ENCODE measurements at places on chromosomes 16 and 17. TPM values are rescaled to one million over a fixed set of nuclear protein-coding genes. Genes with fewer than 3 reads are reported as not detected.
A peak's percentile ranks its signal among the peaks of the same experiment; 100 is the strongest.

GRCh38 chr17:8698162-8698971 is 46.3 kb downstream of the CCDC42 start:
- no peaks in the 10 kb centered on the region for H3K36me3 ChIP-seq
- peak overlapping the region; percentile 85 for H3K27ac ChIP-seq
- H3K4me1 ChIP-seq = peaks cover 38% of the 10 kb centered on the region
- H3K27me3 ChIP-seq = no peaks in the 10 kb centered on the region
- DNase-seq = no peak

DNA sequence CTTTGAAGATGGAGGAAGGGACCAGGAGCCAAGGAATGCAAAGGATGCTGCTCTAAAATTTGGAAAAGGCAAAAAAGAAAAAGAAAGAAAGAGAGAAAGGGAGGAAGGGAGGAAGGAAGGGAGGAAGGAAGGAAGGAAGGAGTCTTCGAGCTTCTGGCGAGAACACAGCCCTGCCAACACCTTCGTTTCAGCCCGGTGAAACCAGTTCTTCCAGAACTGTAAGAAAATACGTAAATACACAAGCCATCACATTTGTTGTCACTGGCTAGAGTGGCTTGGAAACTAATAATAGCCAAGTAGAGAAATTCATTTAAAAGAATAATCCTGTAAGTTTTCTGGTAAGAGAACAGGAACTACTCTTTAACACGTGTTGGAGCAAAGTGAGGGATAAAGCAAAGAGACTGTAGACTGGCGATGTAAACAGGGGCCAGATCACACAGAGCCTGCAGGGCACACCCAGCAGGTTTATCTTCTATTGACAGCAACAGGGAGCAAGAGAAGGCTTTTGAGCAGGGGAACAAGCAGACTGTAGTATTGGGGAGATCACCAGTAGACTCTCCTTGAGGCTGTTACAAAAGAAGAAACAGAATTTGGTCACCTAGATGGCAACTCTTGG is 188.7 kb upstream of the MPHOSPH6 start:
- no peak for DNase-seq
- no peaks in the 10 kb centered on the region for H3K4me1 ChIP-seq
- H3K27me3 ChIP-seq = peaks cover 7% of the 10 kb centered on the region
- no peaks in the 10 kb centered on the region for H3K36me3 ChIP-seq

GRCh38 chr16:14377326-14377725 is 252.7 kb downstream of the PARN start:
- H3K4me3 ChIP-seq = no peak overlapping the region
- H3K36me3 ChIP-seq = no peaks in the 10 kb centered on the region
- no peak for DNase-seq
- H3K27ac ChIP-seq = no peak overlapping the region
- peaks cover 12% of the 10 kb centered on the region for H3K4me1 ChIP-seq

DNA sequence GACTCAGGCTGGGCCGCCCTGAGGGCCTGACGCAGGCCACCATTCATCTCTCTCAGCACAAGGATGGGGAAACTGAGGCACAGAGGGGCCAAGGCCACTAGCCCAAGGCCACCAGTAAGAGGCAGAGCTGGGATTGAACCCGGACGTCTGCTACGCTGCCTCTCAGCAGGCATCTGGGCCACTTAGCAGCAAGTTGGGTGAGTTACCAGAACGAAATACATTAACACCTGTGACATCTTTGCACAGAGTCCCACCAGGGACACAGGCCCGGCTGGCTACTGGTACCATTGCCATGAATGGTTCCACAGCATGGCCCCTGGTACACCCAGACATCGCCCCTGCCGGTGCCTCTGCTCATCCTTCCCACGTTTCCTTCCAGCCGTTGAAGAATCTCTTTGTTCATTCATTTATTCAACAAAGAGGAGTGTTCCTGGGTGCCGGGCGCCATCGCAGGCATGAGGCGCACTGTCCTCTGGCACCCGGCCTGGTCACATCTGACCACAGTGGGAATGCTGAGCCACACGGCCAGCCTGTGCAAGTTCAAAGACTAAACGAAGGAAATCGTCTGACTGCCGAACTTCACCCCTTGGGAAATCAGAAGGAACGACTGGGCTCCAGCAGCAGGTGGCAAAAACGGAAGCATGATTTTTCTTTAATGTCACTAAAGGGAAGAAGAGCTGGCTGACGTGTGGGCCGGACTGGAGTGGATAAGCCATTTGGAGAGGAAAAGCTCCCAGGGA is 7.4 kb upstream of the ZNF469 start:
- no peak overlapping the region for H3K27ac ChIP-seq
- no peak for DNase-seq
- no peak overlapping the region for H3K4me3 ChIP-seq
- peaks cover 5% of the 10 kb centered on the region for H3K4me1 ChIP-seq

DNA sequence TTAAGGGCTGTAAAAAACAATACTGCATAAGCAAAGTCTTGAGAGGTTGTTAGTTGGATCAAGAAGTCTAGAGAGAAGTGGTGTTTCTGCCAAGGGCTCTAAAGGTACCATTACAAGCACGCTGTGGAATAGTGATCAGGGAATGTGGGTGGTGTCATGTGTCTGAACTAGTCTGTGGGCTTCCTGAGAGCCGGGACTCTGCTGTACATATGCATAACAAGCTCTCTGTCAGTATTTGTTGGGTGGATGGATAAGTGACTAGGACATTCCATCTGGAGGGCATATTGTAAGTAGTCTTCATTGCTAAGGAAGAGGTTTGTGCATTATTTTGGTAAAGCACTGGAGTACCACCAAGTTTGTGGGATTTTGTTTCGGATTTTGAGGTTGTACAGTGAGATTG is 209.5 kb downstream of the LGALS9B start:
- H3K4me3 ChIP-seq = no peak overlapping the region
- peaks cover 19% of the 10 kb centered on the region for H3K4me1 ChIP-seq
- H3K27ac ChIP-seq = no peak overlapping the region
- peaks cover 32% of the 10 kb centered on the region for H3K36me3 ChIP-seq
- DNase-seq = no peak

GRCh38 chr16:81796035-81796434 is 16.9 kb downstream of the PLCG2 start:
- H3K27ac ChIP-seq = no peak overlapping the region
- no peak overlapping the region for H3K4me3 ChIP-seq
- peaks cover 6% of the 10 kb centered on the region for H3K4me1 ChIP-seq
- no peaks in the 10 kb centered on the region for H3K27me3 ChIP-seq
- H3K36me3 ChIP-seq = peaks cover under 1% of the 10 kb centered on the region
- no peak for DNase-seq

GRCh38 chr16:88928405-88929090 is 48.5 kb downstream of the CBFA2T3 start:
- H3K36me3 ChIP-seq = no peaks in the 10 kb centered on the region
- H3K4me3 ChIP-seq = no peak overlapping the region
- DNase-seq = no peak

- peak overlapping the region; percentile 25 for H3K4me3 ChIP-seq
- H3K36me3 ChIP-seq = no peaks in the 10 kb centered on the region
- H3K27me3 ChIP-seq = peaks cover 3% of the 10 kb centered on the region
- peaks cover 7% of the 10 kb centered on the region for H3K4me1 ChIP-seq
Observed at GRCh38 chr17:70855401-70856054, 686.2 kb downstream of the KCNJ2 start.

- no peak overlapping the region for H3K27ac ChIP-seq
- no peak overlapping the region for H3K4me3 ChIP-seq
- no peak for DNase-seq
- no peaks in the 10 kb centered on the region for H3K27me3 ChIP-seq
- H3K36me3 ChIP-seq = no peaks in the 10 kb centered on the region
Observed at GRCh38 chr17:49748791-49749190, 15.1 kb downstream of the FAM117A start.

- H3K36me3 ChIP-seq = no peaks in the 10 kb centered on the region
- peaks cover 21% of the 10 kb centered on the region for H3K4me1 ChIP-seq
- H3K4me3 ChIP-seq = peak overlapping the region; percentile 84
- peaks cover 67% of the 10 kb centered on the region for H3K27me3 ChIP-seq
Observed at GRCh38 chr17:56594320-56595107, 1.0 kb downstream of the NOG start.

- H3K36me3 ChIP-seq = no peaks in the 10 kb centered on the region
- no peak for DNase-seq
- no peak overlapping the region for H3K27ac ChIP-seq
- H3K27me3 ChIP-seq = peaks cover 9% of the 10 kb centered on the region
- H3K4me1 ChIP-seq = no peaks in the 10 kb centered on the region
Observed at GRCh38 chr16:10846213-10846998, 27.8 kb upstream of the TVP23A start.

- no peak for DNase-seq
- H3K4me1 ChIP-seq = peaks cover 4% of the 10 kb centered on the region
- peaks cover 18% of the 10 kb centered on the region for H3K27me3 ChIP-seq
- no peaks in the 10 kb centered on the region for H3K36me3 ChIP-seq
- H3K27ac ChIP-seq = no peak overlapping the region
Observed at GRCh38 chr17:34205401-34205800, 49.7 kb upstream of the CCL2 start.

DNA sequence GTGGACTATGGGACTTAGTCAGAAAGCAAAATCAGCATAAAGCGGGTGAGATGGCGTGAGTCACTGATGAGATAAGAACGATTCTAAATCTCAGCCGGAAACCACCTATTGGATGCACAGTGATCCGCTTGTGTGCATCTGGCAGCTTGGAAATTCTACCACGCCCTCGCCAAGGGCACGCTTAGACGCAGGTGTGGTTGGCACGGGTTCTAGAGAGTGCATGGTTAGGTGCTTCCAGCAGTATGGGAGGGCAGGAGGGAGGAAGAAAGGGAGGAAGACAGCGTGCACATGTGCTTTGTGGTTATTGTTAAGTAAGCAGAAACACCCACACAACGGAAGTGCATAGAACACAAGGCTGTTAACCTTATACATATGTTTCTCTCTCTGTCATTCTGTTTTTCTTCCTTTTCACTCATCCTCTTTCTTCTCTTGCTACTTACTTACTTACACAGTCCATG is 374.0 kb upstream of the ASIC2 start:
- no peak overlapping the region for H3K4me3 ChIP-seq
- DNase-seq = no peak
- no peaks in the 10 kb centered on the region for H3K36me3 ChIP-seq
- H3K27me3 ChIP-seq = peaks cover 22% of the 10 kb centered on the region
- H3K27ac ChIP-seq = no peak overlapping the region
- peaks cover 7% of the 10 kb centered on the region for H3K4me1 ChIP-seq

DNA sequence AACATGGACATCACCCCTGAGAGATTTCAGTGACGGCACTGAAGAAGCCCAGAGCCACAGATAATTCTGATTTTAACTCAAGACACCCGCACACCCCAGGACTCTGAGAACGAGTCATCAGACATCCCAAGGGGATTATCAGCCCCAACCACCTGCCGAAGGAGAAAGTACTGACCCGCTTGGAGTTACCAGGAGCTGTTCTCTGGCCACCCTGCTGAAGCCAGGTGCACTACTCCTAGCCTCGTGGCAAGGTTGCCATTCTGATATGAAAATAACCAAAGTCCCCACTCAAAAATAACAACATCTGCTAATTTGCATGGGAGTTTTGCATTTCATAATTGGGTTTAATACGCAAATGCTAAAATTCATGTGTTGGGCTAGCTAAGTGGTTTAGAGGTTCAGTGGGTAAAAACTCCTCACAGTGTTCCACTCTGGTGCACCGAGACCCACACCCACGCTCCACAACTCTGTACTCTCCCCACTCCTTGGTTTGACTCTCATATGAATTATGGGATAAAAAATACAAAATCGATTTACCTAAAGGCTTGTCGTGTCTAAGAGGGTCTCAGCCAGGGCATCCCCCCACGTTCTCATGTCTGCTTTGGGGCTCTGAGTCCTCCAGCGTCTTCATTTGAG is 143.0 kb upstream of the NOL11 start:
- H3K27me3 ChIP-seq = peaks cover 6% of the 10 kb centered on the region
- H3K4me1 ChIP-seq = peaks cover 2% of the 10 kb centered on the region
- no peaks in the 10 kb centered on the region for H3K36me3 ChIP-seq
- no peak overlapping the region for H3K27ac ChIP-seq

GRCh38 chr16:87829622-87829980 is 39.7 kb downstream of the SLC7A5 start:
- H3K4me1 ChIP-seq = no peaks in the 10 kb centered on the region
- H3K36me3 ChIP-seq = no peaks in the 10 kb centered on the region
- H3K27ac ChIP-seq = no peak overlapping the region
- H3K27me3 ChIP-seq = no peaks in the 10 kb centered on the region

GRCh38 chr17:32518646-32519227 is 31.9 kb downstream of the CDK5R1 start:
- peak overlapping the region; percentile 56 for H3K27ac ChIP-seq
- peaks cover 3% of the 10 kb centered on the region for H3K27me3 ChIP-seq
- no peak for DNase-seq
- H3K36me3 ChIP-seq = no peaks in the 10 kb centered on the region
- peaks cover 46% of the 10 kb centered on the region for H3K4me1 ChIP-seq

GRCh38 chr17:42260318-42260717 is 15.9 kb downstream of the STAT5B start:
- no peak overlapping the region for H3K4me3 ChIP-seq
- no peak overlapping the region for H3K27ac ChIP-seq
- H3K4me1 ChIP-seq = peaks cover 2% of the 10 kb centered on the region
- H3K36me3 ChIP-seq = no peaks in the 10 kb centered on the region

DNA sequence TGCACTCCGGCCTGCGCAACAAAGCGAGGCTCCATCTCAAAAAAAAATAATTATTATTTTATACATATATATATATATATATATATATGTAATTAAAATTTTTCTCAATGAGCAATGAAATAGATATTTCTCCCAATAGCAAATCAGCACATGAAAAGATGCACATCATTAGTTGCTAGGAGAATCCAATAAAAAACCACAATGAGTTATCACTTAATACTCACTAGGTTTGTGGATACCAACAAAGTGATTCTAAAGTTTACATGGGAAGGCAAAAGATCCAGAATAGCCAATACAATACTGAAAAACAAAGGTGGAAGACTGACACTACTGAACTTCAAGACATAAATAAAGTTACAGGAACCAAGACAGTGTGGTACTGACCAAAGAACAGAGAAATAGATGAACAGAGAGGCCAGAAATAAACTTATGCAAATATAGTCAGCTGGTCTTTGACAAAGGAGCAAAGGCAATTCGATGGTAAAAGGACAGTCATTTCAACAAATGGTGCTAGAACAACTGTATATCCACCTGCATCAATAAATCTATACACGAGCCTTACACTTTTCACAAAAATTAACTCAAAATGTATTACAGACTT is 13.6 kb downstream of the SMG6 start:
- DNase-seq = no peak
- no peaks in the 10 kb centered on the region for H3K27me3 ChIP-seq
- H3K36me3 ChIP-seq = peaks cover 34% of the 10 kb centered on the region
- no peak overlapping the region for H3K27ac ChIP-seq
- no peaks in the 10 kb centered on the region for H3K4me1 ChIP-seq
- H3K4me3 ChIP-seq = no peak overlapping the region

DNA sequence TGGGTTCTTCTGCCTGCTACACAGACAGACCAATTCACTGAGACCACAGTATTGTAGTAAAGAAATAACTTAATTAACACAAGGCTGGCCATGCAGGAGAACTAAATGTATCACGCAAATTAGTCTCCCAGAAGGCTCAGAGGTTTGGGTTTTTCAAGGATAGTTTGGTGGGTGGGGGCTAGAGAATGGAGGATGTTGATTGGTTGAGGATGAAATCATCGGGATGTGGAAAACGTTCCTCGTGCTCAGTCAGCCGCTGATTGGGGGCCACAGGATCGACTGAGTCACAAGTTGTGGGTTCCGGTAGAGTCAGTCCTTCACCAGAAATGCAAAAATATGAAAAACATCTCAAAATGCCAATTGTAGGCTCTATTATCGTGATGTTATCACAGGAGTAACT is 18.7 kb downstream of the RHOT1 start:
- H3K36me3 ChIP-seq = peaks cover 23% of the 10 kb centered on the region
- no peaks in the 10 kb centered on the region for H3K27me3 ChIP-seq
- H3K4me1 ChIP-seq = no peaks in the 10 kb centered on the region
- DNase-seq = no peak

IGF2BP1 gene
- 104 TPM for total RNA-seq

ITGAD gene
- not detected for total RNA-seq

HMOX2 gene
- total RNA-seq = 37.8 TPM

CRHR1 gene
- total RNA-seq = 0.17 TPM

ATXN7L3 gene
- total RNA-seq = 96.7 TPM

IL17C gene
- not detected for total RNA-seq

Measured in type B pancreatic cell (in vitro differentiated cells).